Muscle of leg (tissue), 16 donors: ENCODE measurements at places on chromosomes 2 and 18. TPM values are rescaled to one million over a fixed set of nuclear protein-coding genes. Genes with fewer than 3 reads are reported as not detected.

PREPL gene
- polyA plus RNA-seq = 132 TPM

DNA sequence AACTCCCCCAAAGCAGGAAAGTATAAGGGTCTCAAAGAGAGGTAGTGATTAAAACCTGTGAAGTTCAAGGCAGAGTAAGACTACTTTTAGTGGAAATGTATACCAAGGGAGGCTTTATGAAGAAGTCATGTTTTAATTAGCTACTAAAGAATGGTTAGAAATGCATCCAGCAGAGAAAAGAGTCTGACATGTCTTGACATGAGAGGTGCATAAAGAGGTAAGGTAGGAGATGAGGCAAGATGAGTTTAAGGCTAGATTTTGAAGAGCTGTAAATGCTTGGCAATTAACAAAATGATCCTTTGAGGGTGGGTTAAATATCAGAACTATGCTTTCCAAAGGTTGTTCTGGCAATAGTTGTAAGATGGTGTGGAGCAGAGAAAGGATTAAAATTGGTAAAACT lies 88.7 kb upstream of the WDSUB1 start:
- DNase-seq = no peak

NAT8 gene
- polyA plus RNA-seq = not detected

CFAP53 gene
- polyA plus RNA-seq = 0.42 TPM

PROKR1 gene
- 4.8 TPM for polyA plus RNA-seq

GRCh38 chr2:134527381-134527780 lies 191.4 kb downstream of the TMEM163 start:
- peak; percentile 77 for DNase-seq

DNA sequence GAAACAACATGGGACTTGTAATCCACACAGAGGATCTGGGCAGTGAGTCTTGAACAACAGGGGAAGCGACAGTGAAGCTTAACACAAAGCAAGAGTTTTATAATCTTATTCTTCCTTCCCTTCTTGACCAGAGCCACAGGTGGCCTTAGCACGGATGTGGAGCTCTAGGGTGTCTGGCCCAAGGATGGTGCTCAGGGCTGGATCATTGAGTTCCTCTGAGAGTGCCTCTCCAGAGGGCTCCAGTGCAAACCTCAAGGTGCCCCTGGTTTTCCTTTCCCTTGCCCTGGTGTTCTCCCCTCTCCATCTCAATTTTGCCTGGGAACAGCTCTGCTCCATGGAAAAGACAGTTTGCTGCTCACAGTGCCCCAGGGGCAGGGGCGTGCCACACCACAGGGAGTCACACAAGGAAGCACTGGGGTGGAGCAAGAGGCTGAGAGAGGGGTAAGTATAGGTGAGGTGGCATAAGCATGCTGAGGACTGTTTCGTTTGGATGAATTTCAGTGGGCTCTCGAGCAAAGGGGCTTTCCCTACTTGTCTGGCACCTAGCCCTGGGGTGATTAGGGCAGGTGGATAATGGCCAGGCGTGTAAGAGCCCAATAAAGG lies 88.6 kb upstream of the B3GNT7 start:
- no peak for DNase-seq

DNA sequence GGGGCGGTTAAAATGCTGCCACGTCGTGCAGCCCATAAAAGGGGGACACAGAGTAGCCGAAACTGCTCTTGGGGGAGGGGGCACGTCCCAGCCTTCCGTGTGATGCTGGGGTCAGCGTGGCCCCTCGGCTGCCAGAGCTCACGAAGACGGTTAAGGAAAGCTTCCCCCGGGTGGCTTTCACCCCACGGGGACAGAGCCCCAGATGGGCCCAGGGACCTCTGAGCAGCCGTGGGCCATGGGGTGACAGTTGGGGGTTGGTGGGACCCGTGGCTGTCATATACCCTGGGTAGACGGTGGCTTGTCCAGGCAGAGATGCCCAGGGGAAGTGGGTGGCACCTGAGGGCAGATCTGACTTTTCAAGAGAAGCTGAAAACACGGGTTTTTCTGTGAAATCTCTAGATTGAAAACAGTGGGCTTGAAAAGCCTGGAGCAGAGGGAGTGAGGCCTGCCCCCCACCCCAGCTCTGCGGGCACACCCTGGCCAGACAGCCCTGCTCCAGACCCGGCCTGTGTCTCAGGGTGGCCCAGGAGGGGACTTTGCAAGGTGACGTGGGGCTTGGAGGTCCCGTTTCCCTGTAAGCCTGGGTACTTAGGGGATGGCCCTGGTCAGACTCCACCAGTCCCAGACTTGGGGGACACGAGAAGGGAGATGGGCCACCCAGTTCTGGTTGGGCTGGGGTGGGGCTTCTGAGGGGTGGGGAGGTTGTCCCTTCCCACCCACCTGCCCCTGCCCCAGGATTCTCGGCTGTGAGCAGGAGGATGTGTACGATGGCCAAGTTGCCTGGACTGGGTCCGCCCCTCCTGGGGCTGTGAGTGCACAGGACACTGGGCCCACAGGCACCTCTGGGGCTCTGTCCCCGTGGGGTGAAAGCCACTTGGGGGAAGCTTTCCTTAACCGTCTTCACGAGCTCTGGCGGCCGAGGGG lies 652 bp downstream of the NEU4 start:
- DNase-seq = no peak

CNNM3 gene
- polyA plus RNA-seq = 18.1 TPM

GRCh38 chr18:34857320-34857719 lies 147.2 kb downstream of the DTNA start:
- no peak for DNase-seq

L3MBTL4 gene
- polyA plus RNA-seq = 2.1 TPM

DNA sequence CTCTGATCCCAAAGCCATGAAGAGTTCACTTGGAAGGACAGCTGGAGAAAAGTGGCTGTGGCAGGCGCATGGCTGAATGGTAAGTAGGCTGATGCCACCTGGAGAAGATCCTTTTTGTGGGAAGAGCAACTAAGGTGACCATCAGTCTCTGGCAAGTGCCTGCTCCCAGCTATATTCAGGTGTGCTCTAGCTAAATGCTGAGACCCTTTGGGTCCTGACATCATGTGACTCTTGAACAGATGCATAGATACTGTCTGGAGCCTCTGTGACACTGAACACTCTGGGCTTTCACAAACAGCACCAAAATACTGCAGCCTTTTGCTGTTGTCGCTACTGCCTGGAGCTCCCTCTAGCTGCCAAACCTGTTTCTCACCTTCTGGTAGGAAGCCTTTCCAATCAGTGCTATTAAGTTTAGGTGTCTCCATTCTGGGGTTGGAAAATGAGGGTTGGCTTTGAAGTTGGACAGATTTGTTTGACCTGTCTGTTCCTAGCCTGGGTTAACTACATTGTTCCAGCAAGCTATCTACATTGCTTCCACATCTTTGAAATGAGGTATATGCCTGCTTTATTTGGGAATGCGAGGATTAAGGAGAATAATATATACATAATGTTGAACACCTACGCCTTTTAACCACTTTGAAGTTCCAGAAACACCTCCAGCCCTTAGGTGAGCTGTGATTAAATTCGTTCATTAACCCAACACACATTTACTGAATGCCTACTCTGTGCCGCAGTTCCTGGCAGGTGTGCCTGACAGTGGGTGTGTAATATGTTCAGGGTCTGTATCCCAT lies 3.1 kb downstream of the EGR4 start:
- no peak for DNase-seq

- peak; percentile 38 for DNase-seq
Observed at GRCh38 chr18:26865557-26865956, at the start of gene AQP4. TSS of gene AQP4 (minus strand) at chr18:26865707. CDS start at chr18:26865689, 18 bp downstream.

CERS6 gene
- polyA plus RNA-seq = 54.4 TPM

- no peak for DNase-seq
Observed at GRCh38 chr18:75854174-75854573, 426.7 kb upstream of the SMIM21 start.

- no peak for DNase-seq
Observed at GRCh38 chr18:46222710-46223360, 118.7 kb downstream of the HAUS1 start.

DNA sequence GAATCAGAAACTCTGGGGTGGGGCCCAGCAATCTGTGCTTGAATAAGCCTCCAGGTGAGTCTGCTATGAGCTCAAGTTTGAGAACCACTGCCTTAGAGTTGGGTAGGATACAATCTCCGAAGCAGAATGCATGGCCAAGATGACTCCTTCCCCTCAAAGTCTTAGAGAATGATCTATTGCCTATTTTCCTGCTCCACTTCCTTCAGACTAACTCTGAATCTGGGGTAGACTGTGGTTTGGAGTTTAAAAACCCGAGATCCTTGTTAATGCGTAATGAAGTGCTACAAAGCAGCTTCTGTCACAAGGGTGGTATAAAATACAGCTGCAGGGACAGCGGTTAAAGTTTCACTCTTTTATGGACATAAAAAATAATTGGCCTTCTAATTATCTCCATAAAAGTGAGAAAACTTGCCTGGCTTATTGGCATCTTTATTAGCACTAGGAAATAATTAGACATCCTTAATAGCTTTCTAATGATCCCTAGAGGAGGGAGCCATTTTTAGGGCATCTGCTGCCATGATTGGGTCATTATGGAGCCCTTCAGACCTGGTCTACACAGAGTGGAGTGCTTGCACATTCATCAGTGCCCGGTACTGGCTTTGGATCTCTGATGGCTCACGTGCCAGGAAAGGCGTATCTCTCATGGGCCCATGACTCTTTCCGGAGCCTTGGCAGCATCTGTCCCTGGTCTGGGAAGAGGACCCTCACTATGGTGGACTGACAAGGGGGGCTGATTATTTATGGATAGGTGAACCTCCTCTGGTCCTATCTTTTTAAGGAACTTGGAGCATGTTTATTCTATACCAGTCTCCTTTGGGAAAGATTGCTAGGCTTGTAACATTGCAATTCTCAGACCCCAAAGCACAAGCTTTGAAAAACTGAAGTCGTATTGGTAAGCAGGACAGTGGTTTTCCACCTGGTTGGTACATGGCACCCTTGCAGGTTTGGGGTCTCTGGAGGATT lies 28.2 kb downstream of the SIX2 start:
- no peak for DNase-seq

G6PC2 gene
- not detected for polyA plus RNA-seq

RDH14 gene
- 21.5 TPM for polyA plus RNA-seq

DNA sequence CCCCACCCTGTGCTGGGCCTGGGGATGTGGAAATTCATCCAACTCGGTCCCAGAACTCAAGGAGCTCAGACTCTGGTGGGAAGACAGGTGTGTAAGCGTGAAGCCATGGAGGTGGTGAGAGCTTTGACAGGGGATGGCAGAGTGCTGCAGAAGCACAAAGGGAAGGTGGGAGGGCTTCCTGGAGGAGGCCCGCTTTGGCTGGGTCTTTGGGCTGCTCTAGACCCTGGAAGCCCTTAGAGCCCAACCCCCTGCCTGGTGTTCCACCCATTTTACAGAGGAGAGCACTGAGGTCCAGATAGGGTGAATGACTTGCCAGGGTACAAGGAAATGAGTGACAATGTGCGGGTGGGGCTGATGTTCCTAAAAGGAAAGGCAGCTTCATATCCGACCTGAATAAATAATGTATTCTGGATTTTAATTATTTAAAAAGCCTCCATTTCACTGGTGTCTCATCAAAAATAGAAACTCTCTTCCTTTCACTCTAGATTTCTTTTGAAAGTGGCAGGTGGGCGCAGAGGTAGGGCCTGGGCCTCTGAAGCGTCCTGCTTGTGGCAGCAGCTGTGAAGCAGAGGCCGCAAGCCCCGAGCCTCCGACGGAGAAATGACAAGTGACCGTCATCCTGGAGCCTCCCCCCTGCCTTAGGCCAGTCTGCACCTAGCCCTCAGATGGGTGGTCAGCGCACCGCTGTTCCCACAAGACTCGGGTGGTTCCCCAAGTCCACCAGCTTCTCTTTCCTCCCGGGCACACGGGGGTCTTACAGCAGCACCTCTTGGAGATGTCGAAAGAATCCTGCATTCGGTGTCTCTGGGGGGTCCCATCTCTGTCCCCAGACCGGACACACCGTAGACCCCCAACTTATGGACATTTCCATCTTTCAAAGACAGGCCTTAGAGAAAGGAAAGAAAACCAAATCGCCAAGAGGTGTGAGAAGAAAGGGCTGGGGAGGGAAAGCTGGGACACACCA lies 71.0 kb upstream of the TAF1B start:
- no peak for DNase-seq

GRCh38 chr2:108855194-108855593 lies 68.6 kb downstream of the CCDC138 start:
- DNase-seq = peak; percentile 7

- DNase-seq = no peak
Observed at GRCh38 chr2:218293715-218294429, 1.6 kb upstream of the TMBIM1 start.

DNA sequence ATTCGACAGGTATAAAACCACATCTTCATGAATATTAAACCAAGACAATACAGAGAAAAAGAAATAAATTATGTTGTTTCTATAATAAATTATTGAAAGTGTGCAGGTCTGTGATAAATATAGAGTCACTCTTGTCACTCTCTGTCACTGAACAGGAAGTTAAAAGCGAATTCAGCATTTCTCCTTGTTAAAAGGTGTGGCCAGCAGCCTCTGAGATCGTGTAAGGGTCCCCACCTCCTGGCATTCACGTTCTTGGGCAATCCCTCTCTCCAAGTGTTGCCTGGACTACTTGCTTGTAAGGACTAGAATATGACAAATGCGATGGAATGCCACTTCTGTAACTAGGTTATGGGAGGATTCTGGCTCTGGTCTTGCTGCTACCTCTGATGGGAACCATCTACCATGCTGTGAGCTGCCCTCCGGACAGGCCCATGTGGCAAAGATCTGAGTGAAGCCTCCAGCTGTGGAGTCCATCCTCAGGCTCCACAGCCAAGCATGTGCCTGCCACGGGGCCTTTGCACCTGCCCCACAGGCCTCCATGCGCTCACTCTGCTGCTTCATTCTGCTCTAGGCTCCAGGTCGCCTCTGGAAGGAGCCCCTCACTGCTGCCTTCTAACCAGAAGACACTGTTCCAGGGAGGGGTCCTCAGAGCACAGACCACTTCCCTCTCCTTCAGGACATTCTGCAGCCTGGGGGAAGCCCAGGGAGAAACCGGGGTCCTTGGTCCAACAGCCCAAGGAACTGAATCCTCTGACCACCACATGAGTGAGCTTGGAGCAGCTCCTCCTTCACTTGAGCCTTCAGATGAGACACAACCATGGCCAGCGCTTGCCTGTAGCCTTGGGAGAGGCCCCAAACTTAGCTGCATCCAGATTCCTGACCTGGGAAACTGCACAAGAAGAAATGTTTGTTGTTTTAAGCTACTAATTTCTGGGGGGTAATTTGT lies 202.9 kb upstream of the HDAC4 start:
- no peak for DNase-seq

ITGB6 gene
- 37.7 TPM for polyA plus RNA-seq

TUBA3E gene
- polyA plus RNA-seq = 0.29 TPM

GRCh38 chr2:95053543-95053942 lies 28.0 kb downstream of the MAL start:
- DNase-seq = no peak

PRPF40A gene
- 71.4 TPM for polyA plus RNA-seq

DNA sequence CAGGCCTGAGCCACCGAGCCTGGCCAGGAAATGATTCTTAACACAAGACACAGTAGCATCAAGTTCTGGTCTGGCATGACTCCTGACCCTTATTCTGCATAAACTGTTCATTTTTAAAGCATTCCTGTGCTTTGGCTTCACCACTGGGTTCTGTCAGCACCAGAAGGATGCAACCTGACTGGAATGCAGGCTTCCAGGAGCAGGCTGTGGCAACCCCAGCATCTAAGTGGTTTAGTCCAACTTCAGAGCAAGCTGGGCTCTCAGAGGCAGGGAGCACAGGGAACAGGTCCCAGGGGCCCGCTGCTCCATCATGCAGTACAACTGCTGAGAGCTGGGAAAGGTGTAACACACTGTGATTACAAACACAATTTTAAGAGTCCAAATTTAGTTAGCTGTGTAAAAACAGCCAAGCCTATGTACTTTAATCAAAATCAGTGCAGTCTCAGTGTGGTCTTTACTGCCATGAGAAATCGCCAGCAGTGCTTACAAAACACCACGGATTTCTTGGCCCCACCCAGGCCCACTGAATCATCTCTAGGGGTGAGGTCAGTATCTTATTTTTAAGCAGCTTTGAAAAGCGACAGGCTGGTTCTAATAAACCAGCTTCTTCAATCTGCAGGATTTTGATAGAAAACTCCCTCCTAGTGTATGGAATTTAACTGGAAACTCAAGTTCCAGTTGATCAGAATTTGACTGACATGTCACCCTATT lies 44.4 kb upstream of the TMEM182 start:
- no peak for DNase-seq
